ENCODE measurements at places on chromosomes 16 and 17.

- peak; percentile 9 for DNase-seq
Observed at GRCh38 chr16:78443542-78444364, 344.3 kb downstream of the WWOX start.

DNA sequence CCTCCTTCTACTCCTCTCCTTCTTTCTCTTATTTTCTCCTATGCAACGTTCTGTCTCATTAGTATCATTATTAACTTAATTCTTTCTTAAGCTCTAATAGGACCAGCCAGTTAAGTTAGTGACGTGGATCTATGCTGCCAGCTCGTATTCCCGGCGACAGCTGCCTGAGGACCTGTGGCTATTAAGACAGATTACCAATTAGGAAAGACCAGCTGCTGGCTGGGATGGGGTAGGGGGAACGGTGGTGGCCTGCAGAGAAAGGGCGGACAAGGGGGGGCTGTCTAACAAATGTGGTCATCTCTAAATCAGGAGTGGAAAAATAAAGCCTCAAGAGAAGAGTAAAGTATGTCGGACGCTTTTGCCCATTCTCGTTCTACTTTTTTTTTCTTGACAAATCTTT, 770 bp upstream of the MYH3 start:
- no peak for DNase-seq

DNA sequence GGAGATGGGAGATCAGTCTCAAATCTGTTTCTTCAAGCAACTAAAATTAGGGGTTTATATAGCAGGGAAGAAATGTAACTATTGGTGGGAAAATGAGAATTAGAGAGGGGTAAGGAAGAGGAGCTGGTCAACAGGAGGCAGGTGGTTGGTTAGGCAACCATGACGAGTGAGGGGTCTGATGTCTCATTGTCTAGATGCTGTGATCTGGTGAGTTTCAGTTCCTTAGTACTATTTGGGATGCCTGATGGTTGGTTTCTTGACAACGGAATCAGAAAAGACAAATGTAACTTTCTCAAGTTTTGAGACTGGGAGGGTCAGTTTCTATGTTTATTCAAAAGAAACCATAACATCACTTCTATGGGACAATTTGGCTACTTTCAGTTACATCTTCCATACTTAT, 415.3 kb upstream of the C16orf82 start:
- DNase-seq, result no peak

DNA sequence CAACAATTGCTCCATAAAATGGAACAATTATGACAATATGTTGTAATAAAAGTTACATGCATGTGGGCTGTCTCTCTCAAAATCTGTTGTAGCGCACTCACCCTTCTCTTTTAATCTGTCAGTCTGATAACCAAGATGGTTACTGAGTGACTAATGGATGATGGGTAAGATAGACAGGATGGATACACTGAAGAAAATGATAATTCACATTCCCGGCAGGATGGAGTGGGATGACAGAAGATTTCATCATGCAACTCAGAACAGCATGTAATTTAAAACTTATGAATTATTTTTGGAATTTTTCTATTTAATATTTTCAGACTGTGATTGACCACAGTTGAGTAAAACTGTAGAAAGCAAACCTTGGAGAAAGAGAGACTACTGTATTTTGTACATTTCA, 30.5 kb downstream of the CDH13 start:
- DNase-seq, result peak; percentile 86

GRCh38 chr17:39082482-39082881, 69.0 kb downstream of the PLXDC1 start:
- peak; percentile 53 for DNase-seq

DNA sequence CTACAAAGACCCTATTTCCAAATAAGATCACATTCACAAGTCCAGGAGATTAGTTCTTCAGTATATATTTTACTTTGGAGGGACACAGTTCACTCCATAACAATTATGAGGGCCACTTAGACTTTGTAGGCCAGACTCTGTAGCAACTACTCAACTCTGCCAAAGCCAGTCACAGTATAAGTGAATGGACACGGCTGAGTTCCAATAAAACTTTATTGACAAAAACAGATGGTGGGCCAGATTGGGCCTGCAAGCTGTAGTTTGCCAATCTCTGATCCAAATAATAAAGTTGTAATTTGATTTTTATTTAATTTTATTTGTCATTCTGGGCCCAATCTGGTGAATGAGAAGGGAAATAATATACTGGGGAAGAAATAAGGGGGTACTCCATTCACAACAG, 101.1 kb downstream of the ZNF18 start:
- no peak for DNase-seq

DNA sequence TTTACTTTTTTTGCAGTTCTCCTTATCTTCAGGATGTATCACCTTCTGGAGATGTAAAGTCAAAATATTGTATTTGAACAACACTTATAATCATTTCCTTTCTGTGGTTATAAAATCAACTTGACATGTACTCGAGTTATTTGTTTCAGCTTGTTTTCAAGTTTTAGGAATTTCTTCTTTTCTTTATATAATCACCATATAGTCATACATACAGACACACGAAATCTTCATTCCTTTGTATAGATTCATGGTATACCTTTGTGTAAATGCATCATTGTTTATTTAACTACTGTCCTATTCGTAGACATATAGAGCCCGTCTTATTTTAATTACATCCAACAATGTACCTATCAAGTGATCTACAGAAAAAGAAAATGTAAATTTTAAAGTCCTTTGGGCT, 40.1 kb downstream of the CMC2 start:
- no peak for DNase-seq

GRCh38 chr17:68847711-68848110, 107.5 kb downstream of the ABCA8 start:
- DNase-seq, result no peak
